ENCODE measurements at places on chromosomes 12 and 14.

GRCh38 chr14:68416171-68416570 is 376.7 kb downstream of the ZFP36L1 start:
- DNase-seq = no peak

GRCh38 chr12:53389702-53390101 is 9.7 kb downstream of the SP1 start:
- DNase-seq = no peak

DNA sequence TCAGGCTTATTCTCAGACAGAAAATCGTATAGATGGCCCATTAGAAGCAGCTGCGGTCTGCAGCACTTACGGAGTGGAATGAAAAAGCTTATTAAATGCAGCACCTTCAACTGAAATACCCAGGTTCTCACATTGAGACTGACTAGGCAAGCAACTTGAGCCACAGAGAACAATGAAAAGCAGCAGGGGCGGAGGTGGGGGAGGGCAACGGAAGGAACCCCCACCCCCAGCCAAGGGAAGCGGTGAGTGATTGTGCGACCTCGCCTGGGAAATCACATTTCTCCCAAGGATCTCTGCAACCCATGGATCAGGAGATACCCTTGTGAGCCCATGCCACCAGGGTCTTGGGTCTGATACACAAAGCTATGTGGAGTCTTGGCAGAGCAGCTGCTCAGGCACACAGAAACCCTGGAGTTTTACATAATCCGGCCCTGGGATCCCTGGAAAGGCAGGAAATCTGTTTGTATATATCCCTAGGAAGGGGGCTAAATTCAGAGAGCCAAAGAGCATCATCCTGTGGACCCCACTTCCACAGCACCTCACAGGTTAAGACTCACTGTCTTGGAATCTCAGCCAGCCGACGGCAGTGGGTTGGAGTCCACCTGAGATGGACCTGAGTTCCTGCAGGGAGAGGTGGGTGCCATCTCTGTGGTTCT is 38.1 kb downstream of the PZP start:
- no peak for DNase-seq

GRCh38 chr12:111181143-111181726 is 187.7 kb downstream of the PHETA1 start:
- DNase-seq = peak; percentile 94

- no peak for DNase-seq
Observed at GRCh38 chr12:40055228-40055579, 50.7 kb downstream of the SLC2A13 start.

- DNase-seq = no peak
Observed at GRCh38 chr12:24083838-24084237, 134.4 kb upstream of the SOX5 start.

- no peak for DNase-seq
Observed at GRCh38 chr12:58095002-58095401, 153.6 kb downstream of the ATP23 start.

- no peak for DNase-seq
Observed at GRCh38 chr14:91796617-91797347, 64.9 kb upstream of the CATSPERB start.

- DNase-seq = no peak
Observed at GRCh38 chr14:87971010-87971409, 22.0 kb downstream of the GALC start.

DNA sequence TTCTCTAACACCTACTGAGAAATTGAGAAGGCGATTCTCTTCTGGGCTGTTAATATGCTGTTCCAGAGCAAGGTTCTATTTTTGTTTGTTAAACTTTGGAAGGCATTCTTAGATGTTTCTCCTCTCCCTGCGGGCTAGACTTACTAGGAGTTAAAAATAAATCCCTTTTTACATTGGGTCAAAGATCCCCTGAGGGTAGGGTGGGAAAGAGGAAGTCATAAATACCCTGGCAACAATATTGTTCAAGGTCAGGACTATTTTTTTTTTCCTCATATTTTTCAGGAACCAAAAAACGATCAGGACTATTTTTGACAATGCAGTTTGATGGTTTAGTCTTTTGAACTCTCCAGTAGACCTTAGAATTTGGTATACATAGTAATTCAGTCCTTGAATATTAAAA is 12.0 kb upstream of the SLC2A14 start:
- no peak for DNase-seq

DNA sequence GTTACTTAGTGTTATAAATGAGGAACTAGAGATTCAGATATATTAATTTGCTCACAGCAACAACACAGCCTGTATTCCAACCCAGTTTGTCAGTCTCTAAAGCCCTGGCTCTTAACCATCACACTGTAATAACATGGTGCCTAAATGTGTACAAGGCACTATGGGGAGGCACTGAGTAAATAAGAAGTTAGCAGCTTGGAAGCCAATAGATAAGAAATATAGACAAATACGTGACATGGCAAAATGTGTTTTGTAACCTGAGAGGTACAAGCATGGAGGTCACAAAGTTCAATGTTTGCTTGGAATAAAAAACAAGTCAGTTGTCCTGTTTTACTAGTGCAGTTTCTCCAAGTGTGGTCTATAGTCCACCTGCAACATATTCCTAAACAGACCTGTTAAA is 16.3 kb upstream of the SLCO1A2 start:
- no peak for DNase-seq

DNA sequence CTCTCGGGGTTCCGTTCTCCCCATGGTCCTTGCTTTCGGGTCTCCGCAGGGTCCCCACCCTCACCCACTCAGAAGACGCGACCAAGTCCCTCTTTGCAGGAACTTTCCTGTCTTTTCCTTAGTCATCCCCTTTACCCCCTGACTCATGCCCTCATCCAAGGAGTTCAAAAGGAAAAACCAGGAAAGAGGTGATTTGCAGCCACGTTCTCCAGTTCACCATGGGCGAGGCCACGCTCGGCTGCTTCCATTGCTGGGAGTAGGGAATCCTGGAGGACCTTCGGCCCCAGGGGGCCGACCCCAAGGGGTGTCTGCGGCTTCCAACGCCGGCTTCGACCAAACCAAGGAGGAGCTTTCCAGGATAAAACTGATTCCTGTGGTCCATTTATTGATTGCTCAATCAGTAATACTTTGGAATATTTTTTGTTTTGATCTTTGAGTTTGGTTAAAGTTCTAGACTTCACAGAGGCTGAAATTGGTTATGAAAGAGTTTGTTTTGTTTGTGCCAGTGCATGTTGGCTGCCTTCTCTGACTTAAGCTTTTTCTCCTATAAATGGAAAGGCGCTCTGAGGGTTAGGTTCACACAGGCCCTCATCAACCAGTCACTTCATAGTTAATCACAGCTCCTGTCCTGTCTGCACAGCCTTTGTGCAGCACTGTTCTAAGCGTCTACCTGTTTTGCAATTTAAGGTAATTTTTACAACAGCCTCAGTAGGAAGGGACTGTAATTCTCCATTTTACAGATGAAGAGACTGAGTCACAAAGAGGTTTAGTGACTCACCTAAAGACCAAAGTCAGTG is 827 bp downstream of the ALDH2 start:
- no peak for DNase-seq

DNA sequence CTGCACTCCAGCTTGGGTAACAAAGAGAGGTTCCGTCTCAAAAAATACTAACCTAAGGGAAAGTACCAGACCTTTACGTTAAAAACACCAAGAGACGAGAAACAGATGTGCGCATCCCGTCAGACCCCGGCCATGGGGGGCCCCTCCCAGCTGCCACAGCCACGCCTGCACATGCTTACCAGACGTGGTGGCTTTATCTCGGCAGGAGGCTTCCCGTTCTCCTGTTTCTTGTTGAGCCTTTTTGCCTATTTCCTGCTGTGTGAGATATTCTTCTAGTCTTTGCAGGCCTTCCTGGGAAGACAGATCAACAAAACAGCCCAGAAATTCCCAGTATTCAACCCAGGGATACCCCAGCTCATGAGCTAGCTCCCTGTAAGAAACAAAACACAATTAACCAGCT is 23.6 kb downstream of the PGAM5 start:
- no peak for DNase-seq

- DNase-seq = no peak
Observed at GRCh38 chr14:24057271-24057670, 5.5 kb downstream of the CARMIL3 start.

DNA sequence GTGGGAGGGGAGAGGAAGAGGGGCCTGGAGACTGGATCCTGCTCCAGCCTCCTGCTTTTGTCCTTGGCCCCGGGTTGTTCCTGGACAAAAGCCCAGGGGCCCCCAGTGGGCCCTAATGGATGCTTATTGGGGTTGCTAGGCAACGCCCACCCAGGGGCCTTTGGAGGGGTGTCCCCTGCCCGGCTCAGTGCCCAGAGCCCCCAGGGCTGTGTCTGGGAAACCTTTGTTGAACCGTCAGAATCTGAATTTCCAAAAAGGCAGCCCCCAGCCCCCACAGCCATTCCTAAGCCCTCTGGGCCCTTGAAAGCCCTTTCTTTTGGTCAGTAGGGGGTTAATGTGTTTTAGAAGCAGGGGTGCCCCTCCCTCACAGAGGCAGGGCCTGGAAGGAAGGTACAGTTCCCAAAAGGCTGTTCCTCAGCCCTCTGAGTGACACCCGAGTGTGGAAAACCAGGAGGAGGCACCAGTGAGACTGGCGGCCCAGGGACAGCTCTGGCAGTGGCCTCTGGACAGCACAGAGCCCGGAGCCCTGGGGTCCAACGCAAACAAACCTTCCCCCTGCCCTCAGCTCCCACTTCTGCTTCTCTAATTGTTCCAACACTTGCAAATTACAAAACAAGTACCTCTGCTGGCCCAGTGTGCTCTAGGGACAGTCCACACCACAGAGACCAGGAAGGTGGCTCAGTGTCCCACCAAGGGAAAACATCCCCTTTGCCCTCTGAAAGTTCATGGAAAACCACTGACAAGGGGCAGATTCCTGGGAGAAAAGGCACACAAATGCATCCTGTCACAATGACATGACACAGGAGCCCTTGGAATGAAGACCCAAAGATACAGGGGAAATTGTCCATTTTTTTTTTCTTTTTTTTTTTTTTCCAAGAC is 19.4 kb downstream of the HHIPL1 start:
- no peak for DNase-seq

Data from NCI-H1105 (cell line).